ENCODE measurements at places on chromosomes 16 and 17.

DNA sequence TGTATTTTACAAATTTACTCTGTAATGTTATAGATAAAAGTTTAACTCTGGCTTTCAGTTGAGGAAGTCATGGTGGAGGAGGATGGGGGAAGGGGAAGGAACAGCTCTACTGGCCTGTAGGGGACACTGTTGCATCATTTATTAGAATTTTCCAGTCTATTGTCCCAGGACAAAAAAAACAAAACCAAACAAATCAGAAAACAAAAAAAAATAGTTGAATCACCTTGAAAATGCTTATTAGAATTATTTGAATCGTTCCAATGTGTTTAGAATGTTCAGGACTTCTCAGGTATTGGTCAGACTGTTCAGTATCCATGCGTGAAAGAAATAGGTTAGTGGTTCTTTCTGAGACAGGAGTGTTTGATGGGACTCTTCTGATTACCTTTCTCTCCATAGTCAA lies 242.0 kb downstream of the FTO start:
- DNase-seq, result peak; percentile 56

DNA sequence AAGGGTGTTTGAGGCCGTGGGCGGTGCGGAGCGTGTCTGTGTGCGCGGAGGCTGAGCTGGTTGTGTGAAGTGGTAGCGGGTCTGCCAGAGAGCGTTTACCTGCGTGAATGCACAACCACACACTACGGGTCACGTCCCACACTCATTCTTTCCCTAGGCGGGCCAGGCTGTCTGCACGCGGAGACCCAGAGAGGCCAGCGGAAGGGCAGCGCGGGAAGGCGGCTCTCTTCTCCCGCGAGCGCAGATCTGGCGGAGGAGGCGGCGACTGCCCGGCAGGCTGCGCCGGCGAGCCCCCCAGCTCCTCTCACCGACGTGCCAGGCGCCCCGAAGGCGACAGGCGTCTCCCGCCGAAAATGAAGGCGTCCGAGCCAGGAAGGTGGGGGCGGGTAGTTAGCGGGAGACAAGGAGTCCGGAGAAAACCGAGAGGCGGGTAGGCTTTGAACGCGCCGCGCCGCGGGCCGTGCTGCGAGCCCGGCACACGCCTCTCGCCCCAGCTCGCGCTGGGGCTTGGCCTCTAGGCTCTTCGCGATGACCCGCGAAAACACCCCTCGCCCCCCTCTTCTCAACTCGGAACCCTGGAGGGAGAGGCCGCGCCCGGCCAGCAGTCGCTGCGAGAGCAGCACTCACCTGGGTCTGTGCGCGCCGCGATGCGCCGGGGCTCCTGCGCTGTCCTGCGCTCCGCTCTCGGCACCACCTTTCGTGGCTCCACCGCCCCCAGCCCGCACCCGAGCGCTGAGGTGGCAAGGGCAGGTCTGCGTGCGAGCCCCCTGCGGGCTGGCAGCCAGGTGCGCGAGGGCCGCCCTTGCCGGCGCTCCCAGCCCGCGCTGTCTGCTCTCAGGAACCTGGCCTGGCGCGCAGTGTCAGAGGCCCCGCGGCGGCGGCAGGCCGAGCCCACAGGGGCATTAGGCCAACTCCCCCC lies 2.0 kb upstream of the FOXF1 start:
- peak; percentile 13 for DNase-seq

DNA sequence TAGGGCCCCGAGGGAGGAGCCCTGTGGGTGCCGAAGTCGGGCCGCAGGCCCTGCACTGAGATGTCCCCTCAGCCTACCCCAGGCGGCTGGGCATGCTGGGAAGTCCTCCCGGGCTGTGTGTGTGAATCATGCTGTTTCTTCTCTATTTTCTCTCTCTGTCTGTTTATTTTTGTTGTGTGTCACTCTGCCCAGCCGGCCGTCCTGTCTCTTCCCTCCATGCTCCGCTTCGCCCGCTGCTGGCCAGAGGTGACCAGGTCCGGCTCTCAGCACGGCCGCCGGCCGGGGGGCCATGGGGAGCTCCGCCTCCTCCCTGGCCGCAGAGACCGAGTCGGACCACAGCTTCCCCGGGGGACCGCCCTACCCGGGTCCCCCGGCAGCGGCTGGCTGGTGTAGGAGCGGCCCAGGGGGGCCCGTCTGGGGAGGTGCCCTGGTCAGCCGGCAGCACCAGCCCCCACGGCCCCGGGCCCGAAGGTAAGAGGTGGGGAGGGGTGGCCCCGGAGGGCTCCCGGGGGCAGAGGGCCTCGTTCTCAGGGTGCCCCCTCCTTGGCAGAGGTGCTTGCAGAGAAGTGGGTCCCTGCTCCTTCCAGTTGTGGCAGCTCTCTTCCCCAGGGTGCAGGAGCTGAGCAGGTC lies 12.5 kb downstream of the CAPN15 start:
- no peak for DNase-seq

DNA sequence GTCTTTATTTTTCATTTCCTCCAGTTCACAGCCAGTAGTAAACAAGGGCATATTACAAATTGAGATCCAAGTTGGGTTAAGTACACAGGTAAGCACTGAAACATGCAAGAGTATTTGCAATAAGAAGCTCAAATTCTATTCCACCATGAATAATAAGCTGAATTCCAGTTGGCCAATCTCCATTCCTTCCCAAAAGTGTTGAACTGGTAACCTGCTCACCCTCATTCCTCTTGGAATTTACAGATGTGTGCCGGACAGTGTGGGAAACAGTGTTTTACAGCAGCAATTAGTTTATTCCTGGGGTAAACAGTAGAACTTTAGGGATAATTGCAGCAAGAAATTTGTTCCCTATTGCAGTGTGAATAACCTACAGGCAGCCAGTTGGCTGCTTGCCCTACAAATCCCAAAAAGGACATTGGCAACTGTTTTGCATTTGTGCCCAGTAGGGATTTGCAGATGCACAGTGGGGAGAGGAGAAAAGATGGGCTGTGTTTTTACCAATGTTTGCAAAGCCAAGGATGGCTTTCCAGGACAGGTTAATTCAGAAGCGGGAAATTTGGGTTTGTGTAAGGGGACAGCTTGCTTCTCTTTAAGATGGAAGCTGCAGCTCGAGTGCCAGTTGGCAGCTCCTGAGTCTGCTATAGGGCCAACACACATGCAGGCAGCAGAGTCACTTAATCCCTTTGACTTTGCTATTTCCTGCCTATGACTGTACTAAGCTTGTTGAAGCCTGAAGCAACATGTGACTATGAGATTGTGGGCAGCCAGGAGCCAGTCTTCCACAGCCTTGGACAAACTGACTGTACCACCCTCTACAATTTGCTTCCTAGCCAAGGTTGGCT lies 318.9 kb downstream of the MAP2K6 start:
- peak; percentile 83 for DNase-seq

DNA sequence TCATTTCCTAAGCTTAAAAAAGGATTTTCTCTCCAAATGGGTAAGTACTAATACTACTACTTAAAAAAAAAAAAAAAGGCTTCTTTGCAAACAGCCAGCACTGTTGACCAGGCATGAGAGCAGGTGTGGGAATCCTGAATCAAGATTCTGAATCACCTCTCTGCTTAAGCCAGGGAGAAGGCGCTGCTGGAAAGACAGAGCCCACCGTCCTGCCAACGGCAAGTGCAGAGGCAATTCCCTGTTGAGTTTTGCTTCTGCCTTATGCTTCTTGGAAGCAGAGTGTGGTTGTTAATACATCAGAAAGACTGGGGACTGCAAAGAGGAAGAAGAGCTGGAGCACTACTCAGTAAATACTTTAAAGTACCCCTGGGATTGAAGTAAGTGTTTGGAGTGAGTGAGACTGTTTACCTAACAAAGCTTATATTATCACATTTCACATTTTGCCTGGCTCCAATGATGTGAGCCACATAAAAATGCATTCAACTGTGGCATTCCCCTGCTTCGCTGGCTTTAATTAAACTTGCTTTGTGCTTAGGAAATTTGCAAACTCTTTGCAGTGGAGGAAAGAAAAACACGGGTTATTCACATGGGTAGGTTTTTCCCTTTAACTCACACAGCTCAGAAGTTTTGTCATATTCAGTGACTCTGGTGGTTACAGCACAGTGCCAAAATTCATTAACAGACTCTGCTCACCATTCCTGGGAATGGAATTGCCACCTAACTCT lies 86.0 kb upstream of the KIF2B start:
- DNase-seq, result no peak

DNA sequence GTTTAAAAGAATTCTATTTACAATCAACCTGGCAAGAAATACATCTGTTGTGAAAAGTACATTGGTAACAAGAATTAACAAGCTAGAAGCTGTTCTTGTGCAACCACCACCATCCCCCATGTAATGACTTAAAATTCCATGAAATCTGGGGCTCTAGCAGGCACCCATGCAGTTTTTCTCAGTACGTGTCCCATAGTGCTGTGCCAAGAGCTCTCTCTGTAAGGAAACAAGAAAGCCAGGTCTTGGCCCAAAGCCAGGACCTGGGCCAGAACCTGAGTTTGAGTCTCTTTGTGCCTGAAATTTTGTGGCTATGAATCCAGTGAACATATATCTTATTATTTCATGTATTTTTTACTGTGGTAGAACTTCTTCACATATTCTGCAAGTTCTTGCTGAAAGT lies 46.6 kb downstream of the NUP93 start:
- peak; percentile 82 for DNase-seq

- DNase-seq, result peak; percentile 72
Observed at GRCh38 chr17:13002761-13003453, 14.9 kb downstream of the ELAC2 start.

DNA sequence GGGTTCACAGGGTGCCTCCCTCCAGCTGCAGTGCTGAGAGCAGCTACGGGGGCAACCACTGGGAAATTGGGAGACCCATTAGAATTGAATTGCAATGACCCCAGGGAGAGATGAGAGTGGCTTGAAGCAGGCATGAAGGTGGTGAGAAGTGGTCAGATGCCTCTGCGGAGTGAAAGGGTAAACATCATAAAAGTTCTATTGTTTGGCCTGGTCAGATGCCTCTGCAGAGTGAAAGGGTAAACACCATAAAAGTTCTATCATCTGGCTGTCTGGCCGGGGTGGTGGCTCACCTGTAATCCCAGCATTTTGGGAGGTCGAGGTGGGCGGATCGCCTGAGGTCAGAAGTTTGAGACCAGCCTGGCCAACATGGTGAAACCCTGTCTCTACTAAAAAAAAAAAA lies 53.5 kb downstream of the TNFRSF13B start:
- no peak for DNase-seq

GRCh38 chr17:29587591-29587990 lies 1.9 kb downstream of the GIT1 start:
- DNase-seq, result no peak

DNA sequence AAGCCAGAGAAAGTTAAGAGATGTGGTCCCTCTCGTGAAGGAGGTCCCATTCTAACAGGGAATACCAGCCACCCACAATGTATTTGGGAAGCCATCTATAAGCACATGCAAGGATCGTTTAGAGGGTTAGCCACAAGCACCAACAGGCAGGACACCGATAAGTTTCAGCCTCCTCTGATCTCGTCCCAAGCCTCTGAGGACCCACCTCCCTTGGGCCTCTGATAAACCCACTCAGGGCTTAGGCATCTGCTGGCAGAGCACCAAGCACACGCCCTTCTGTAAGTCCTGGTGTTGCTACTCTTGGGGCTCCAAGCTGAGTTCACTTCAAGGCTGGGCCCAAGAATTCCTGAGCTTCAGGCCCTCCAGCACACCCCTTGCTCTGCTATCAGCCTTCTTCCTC lies 5.4 kb upstream of the PNPO start:
- peak; percentile 80 for DNase-seq

GRCh38 chr16:85172455-85173145 lies 60.3 kb upstream of the CIBAR2 start:
- DNase-seq, result peak; percentile 54

GRCh38 chr16:85733839-85734170 lies 17.1 kb downstream of the C16orf74 start:
- no peak for DNase-seq

DNA sequence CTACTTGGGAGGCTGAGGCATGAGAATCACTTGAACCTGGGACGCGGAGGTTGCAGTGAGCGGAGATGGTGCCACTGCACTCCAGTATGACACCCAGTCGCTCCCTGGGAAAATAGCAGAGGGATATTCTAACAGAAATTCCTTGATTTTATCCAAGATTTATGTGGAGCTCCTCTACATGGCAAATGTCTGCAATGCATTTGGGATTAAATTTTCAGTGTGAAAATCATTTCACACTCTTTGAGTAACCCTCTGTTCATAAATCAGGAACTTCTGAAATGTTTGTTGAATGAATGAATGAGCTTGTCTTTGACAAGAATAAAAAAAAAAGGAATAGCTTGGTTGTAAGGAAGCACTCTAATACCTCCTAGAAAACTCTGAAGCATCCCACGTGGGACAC lies 305.8 kb downstream of the SHISA9 start:
- DNase-seq, result no peak

DNA sequence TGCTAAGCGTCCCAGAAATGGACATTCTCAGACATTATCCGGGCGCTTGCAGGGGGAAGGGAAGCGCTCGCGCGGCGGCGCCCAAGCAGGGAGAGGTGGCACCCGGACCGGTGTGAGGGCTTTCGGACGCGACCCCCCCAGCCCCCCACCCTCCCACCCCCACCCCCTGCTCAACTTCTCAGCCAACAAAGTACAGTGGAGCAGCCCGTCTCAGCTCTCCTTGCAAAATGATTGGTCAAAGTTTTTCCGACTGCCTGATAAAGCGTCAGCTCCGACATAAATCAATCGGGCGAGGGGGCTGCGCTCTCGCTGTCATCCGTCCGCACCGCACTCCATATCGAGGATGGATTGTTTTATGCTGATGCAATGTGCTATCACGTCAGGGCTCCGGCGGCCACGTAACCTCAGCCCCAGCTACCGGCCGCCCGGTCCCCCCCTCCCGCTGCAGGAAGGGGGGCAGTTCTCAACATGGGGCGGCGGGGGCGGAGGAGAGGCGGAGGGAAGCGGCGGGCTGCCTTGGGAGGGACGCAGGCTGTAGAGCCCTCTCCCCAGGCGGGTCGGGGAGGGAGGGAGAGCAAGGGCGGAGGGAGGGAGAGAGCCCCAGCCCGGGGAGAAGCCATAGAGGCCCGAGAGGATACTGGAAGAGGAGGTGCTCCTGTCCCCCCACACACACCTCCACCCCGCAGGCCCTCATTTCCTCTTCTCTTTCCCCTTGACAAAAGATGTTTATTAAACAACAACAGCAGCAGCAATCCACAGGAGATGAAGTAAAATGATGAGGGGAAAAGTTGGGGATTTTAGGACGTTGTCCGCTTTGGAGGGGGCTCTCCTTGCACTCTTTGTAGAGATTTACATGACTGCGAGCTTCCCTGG lies at the start of gene HOXB9:
Gene HOXB9 (minus strand): TSS at position 114 of the 873 bp plus-strand sequence. CDS start 89 bp downstream, at position 25.
- peak; percentile 81 for DNase-seq

- no peak for DNase-seq
Observed at GRCh38 chr16:50996166-50996829, 154.8 kb downstream of the SALL1 start.

- DNase-seq, result no peak
Observed at GRCh38 chr17:39757931-39758873, 20.5 kb downstream of the GRB7 start.
